ENCODE measurements at places on chromosomes 1 and 21.

DNA sequence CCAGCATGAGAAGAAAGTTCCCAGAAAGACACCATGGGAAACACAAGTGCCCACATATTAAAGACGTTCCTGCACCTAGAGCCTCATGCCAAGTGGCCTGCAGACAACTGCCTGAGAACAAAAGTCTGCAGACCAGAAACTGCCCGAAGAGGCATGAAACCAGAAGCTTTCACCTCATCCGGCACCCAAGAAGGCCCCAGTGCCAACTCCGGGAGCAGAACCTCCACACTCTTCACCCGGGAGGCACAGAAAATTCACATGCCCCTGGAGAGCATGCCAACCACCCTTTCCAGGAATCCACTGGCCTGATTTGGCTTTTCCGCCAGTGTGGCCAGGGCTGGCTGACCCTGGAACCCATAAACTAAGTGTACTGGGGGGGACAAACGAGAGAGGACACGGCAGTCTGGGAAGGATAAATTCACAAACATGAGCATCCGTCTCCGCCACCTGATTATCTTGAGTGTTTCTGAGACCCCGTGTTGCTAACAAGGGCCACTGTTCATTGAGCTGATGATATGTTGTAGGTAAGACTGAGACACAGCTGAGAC is 6.8 kb downstream of the TFF2 start:
- no peak for DNase-seq

DNA sequence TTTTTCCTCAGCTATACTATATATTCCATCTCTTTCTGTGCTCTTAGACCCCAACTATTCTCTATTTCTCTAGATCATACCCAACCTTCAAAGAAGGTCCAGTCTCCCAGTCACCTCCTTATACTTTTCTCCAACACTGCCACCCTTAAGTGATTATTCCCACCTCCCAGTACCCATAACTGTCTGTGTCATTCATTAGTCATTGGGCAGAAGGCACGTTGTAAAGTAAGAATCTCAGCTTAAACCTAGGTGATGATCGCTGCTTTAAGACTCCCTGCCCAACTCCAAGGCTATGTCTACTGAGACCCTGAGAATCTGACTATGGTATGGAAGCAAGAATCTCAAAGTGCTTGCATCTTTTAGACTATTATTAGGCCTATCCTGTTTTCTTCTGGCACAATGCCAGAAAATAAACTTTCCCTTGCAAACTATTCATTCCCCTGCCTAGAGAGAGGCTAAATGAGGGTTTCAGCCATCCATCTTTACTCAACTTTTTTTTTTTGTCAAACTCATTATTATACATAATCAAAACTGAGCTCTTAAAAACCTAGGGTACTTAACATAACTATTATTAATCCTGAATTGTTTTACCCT is 174.3 kb upstream of the DPT start:
- DNase-seq = no peak

- no peak for DNase-seq
These were observed 596.3 kb downstream of the LTN1 start for GRCh38 chr21:28396421-28396820.

DNA sequence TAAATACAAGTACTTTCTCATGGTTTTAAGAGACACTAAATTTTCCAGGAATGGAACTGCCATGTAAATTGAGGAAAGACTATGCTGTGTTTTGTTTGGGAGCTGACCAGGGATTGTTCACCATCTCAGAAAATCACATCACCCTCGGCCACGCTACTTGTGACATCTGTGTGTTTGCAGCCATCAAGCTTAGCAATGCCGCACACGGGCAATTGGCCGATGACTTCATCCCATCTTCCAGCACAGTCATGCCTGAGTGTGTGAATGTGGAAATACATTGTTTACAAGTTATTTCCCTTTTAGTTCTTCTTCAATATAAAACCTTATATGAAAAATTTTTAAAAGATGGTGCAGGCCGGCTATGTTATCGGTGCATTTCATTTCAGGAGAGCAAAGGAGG is 121.6 kb downstream of the GLIS1 start:
- DNase-seq = no peak

DNA sequence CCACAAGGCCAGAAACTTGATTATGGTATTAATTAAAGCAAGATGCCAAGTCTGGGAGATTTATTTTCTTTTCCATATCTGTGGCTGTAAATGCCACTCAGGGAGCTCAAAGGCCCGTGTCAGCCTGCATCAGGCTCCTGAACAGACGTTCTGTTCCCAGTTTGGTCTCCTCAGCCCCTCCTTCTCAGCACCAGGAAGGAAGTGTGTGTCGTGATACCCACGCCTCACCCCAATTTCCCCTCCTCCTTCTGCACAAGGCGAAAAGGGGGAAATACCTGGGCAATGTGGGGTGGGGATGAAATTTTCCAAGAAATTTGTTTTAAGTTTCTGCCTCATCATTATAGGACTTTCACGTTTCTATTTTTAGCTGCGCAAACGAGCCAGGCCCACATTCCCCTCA is 112.0 kb downstream of the SYF2 start:
- DNase-seq = no peak

- DNase-seq = no peak
These were observed 114.9 kb downstream of the RRAGC start for GRCh38 chr1:38744452-38745350.

DNA sequence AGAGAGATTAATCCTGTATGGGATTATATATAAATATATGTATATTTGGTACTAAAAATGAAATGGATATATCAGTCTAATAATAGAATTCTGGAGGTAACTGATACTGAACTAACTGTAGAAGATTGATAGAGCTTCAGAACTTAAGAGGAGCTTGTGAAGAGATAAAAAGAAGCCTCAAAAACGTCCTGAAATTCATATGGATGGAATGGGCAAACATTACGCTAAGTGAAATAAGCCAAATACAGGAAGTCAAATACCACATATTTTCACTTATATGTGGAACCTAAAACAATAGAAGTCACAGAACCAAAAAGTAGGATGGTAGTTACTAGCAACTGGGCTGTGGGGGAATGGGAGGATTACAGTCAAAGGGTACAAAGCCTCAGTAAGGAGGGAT is 36.0 kb upstream of the ADGRL4 start:
- no peak for DNase-seq

DNA sequence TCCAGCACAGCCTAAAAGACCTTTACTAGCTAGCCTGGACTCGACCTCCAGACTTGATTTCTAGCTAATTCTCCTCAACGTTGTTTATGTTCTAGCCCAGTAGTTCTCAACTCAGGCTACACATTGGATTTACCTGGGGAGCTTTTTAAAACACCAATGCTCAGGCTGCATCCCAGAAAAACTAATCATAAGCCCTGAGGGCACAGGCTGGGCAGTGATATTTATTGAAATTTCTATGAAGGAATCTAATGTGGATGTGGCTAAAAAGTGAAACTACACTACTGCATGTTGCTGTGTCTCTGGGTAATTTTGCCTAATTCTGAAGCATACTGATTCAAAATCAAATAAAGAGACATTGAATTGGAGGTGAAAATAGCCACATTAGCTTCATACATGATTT is 479.4 kb downstream of the KCNT2 start:
- no peak for DNase-seq

- DNase-seq = no peak
These were observed 3.1 kb downstream of the PTAFR start for GRCh38 chr1:28173151-28173979.

GRCh38 chr1:33182401-33182841 is 578 bp upstream of the TRIM62 start:
- DNase-seq = no peak

- no peak for DNase-seq
These were observed 107.6 kb upstream of the SGIP1 start for GRCh38 chr1:66426239-66426853.

GRCh38 chr1:154838461-154838860 is 31.6 kb downstream of the KCNN3 start:
- DNase-seq = no peak

DNA sequence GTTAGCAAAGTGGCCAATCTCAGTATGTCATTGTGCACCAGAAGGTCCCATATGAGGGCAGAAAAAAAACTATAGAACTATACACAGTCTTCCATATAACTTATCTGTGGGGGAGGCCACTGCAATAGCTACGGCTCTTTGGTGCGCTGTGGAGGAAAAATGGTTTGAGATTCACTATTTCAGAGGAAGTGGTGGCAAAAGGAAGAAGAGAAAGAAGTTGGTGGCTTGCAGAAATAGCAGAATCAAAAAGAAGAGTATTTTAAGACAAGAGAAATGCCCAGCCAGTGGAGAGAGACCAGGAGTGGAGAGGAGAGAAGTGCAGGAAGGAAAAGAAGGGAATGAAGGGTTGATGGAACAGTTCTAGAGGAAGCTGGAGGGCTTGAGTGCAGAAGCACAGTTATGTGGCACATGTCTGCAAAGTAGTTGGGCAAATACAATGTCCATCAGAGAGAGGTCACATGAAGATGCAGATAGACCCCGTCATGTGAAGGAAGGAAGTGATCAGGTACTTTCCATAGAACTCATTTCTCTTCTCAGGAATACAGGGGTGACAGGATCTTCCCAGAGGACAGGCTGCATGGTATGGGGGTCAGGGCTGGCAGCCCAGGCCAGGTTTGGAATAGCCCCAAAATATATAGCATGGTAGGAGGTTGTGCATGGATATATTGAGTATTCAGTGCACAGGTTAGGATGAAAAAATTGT is 64.6 kb downstream of the RUNX1 start:
- no peak for DNase-seq

DNA sequence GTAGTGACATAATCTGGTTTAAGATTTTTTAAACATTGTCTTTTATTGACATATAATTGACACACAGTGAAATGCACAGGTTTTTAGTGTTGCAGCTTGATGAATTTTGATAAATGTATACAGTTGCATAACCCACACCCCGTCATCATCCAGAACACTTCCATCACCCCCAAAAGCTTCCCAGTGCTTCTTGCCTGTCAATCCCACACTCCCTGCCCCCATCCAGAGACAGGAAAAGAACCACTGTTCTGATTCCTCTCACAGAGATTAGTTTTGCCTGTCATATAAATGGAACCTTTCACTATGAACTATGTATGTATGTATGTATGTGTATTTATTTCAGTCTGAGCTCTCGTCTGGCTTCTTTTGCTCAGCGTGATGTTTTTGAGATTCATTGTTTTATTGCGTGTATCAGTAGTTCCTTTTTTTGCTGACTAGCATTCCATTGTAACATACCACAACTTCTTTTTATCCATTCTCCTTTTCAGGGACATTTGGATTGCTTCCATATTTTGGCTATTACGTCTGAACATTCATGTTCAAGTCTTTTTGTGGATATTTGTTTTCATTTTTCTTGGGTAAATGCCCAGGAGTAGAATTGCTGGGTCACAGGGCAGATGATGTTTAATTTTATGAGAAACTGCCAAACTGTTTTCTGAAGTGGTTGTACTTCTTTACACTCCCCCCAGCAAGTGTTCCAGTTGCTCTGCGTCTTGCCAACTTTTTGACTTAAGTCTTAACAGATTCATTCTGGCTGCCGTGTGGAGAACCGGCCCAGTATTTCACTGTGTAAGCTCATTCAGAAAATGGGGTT is 8.7 kb downstream of the UBIAD1 start:
- no peak for DNase-seq

DNA sequence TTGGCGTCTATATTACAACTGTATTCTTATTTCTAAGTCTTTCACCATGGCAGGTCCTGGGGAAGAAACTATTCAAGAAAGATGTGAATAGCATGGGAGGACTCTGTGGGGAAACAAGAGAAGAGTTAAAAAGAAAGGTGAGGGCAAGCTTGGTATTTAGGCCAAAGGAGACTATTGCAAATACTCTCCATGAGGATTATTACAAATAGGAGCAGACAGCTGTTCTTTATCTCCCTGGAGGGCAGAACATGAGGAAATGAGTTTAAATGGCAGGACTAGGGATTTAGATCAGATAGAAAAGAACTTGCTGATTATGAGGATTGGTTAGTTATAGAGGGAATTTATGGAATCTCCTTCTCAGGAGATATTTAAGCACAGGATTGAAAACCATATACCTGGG is 186.8 kb downstream of the CDC7 start:
- no peak for DNase-seq

DNA sequence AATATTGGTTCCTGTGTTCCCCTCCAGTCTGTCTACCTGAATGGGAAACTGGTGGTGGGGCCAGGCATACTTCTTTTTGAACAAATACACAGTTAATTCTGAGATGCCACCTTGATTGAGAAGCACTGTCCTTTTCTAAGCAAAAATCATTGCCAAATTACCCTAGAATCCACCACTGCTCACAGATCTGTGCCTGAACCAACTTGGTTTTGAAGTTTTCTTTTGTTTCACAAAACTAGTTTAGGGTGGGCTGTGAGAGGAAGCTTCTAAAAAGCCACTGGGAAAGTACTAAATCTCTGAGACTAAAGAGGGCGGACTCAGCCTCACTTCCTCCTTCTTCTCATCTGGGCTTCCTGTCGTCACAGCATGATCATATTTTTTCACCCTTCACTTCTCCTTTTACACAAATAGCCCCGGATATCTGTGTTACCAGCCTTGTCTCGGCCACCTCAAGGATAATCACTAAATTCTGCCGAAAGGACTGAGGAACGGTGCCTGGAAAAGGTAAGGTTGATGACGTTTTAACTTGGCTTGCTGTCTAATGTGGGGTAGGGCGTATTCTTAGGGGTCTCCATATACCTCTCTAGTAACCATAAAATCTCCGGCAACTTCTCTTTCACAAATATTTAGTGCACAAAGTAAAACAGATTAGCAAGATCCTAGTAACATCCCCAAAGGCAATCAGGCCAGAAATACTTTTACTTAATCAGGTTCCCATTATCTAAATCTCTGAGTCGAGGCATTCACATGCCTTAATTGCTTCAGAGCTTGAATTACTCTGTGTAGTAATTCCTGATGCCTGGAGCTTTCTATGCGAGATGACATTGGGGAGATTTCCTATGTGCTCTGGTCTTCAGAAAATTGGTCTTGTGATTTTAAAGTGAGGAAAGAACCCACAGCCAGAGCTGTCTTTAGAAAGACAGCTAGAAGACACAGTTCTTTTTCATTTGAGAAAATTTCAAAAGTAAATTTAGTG is at the start of gene CD53:
TSS of gene CD53 (plus strand) at position 404 of the 976 bp plus-strand sequence. CDS start 18,261 bp downstream, outside the sequence.
- no peak for DNase-seq

GRCh38 chr1:24536391-24536840 is 19.5 kb upstream of the NCMAP start:
- no peak for DNase-seq

DNA sequence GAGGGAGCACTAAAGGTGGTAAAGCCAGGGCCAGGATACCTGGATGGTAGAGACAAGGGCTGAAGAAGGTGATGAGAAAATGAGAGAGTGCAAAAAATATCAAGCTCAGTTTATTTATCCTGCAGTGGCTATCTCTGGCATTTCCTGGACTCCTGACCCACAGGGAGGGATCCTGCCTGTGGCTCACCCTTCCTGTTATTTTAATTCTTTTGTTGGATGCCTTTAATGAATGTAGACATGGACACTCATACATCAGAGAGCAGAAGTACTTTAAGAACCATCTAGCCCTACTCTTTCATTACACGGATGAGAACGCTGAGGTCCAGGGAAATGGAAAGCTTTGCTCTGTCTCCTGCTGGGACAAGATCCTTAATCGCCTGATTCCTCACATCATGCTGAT is 20.6 kb downstream of the JUN start:
- DNase-seq = no peak

Data from G401 (cell line).